ENCODE measurements at places on chromosomes 2 and 18.

DNA sequence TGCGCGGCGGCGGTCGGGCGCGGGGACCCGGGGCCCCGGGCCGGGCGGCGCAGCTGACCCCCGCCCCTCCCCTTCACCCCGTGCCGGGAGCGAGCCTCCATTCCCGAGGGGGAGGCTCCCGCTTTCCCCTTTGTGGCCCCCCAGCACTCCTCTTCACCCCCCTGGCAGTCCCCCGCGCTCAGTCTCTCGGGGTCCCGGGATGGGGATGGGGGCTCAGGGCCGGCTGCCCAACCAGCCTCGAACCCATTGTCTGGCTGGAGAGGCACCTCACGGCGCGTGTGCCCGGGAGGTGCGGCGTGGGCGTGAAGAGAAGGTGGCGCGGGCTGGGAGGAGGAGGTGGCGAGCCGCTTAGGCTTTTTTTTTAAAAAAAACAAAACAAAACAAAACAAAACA is 748 bp downstream of the FMNL2 start:
- no peak for DNase-seq

DNA sequence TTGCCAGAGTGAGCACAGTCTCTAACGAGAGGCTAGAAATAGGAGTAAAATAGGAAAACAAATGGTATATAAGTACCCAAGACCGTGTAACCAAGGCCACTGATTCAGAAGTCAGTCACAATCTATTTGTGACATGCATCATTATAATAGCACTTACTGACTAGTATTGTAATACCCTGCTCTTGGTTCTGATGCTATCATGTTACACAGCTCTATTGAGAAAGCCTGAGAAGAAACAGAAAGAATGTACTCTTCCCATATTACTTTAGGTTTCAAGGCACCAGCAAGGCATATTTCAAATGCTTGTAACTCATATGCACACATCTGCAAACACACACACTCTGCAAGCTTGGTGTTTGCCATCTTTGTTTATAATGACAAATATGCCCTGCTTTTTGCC is 746.4 kb downstream of the SLC4A3 start:
- no peak for DNase-seq

DNA sequence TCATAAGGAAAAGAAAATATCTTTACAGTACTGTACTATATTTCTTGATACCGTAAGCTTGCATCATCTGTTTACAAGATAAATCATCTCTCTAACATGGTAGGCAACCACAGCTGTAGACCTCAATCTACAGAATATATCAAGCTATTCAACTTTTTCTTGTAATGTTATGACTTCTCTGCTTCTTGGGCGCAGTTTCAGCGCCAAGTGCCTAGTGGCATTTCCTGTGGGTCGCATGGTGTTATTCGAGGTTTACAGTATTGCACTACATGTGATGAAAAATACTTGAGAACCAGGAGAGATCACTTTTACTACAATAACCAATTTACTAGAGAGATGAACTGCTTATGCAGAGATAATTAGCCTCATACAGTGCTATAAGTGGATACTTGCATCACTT is 34.0 kb upstream of the SESTD1 start:
- DNase-seq, result no peak

DNA sequence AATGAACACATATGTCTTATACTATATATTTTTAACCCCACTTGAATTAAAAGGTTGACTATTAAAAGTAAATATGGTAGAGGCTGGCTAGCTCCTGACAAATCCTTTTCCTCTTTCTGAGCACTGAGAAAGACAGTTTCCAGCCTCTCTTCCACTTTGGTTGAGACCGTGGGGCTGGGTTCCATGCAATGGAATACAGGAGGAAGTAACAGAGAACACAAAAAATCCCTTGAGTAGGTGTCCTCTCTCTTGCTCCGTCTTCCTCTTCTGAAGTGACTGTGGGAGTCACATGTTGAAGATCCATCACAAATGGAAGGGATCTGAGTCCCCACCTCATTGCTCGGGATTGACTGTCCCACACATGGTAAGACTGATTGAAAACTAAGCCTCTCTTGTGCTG is 36.6 kb upstream of the SIGLEC15 start:
- DNase-seq, result no peak

GRCh38 chr2:33160191-33160590 is 213.4 kb downstream of the LTBP1 start:
- DNase-seq, result no peak

DNA sequence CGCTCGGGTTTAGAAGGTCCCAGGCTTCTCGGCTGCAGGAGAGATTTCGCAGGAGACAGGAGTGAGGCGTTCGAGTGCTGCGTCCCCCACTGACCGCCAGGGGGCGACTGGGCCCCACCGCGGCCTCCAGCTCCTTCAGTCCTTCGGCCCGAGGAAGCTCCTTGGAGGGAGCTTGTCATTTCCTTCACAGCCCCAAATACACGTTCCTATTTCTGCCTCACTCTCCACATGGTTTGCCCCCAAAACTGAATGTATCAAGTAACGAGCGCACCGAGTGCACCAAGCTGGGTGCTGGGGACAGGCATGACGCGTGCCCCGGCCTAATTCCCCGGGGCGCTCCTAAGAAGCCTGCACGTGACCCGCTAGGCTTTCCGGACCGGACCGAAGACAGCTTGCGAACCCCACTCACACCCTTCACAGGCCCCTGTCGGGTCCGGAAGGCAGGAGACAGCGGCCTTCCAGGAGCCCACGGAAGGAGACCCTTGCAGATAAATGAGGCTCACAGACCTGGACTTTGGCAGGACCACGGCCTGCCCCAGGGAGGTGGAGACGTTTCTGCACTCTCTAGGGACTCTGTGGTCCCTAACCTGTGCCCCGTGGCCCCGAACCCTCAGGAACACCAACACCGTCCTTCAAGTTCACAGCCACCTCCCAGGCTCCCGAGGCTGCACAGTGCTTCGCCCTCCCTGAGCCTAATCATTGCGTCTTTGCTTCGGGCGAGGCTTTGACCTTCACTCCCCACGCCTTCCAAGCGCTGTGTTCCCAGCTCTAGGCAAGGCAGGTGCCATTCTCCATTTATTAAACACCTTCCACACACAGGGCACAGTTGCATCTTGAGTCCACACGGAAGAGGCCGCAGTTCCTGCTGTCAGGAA is 13.0 kb upstream of the FAHD2A start:
- peak; percentile 23 for DNase-seq

GRCh38 chr2:147634826-147635225 is 210.0 kb upstream of the ACVR2A start:
- DNase-seq, result no peak

DNA sequence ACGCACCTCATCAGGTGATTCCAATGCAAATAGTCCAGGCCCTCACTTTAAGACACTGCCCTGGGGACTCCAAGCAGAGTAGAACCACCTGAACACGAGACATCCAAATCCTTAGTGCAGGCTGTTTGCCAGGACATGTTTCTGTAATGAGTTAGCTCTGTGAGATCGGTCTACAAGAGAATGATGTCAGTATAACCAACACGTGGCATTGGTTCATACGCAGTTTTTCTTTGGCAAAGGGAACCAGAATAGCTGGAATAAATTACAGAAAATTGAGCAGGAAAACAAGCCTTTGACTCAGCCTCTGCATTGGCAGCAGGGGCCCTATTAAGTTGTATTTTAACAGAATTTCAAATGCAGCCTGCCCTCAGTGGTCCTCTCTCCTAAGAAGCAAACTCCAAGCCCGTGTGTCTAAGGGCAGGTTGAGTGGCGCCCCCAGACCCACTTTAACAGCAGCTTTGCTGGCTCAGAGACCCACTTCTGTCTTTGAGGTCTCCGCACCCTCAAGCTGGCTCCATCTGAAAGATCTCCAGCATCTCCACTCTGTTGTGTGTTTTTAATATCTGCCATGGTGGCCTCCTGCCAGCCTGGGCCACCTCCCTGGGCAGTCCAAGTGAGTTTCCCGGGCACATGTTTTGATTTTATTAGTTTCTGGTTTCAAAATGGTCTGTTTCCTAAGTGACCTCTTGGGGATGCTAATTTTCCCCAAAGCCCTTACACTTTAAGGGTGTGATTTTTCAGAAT is 61.3 kb downstream of the ALPK2 start:
- no peak for DNase-seq

Measured in hypothalamus (tissue), 51 donors.